ENCODE measurements at places on chromosomes 12 and 14.

DNA sequence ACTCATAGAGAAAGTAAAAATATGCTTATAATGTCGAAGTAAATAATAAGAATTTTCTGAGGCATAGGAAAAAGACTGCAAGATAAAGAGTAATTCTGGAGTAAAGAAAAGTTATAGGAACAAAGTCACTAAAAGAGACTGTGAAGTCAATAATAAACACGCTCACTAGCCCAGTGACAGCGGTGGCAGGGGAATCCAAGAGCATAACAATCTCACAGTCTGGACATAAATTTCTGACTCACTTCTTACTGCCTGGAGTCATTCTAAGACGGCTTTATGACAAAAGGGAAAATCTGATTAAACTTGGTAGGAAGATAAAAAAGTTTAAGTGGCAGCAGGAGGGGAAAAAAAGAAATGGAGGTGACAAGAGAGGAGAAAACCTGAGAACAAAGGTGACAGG, 56.4 kb upstream of the GRIP1 start:
- no peak for DNase-seq

GRCh38 chr12:65586796-65587195, 237.5 kb upstream of the HMGA2 start:
- DNase-seq, result no peak

DNA sequence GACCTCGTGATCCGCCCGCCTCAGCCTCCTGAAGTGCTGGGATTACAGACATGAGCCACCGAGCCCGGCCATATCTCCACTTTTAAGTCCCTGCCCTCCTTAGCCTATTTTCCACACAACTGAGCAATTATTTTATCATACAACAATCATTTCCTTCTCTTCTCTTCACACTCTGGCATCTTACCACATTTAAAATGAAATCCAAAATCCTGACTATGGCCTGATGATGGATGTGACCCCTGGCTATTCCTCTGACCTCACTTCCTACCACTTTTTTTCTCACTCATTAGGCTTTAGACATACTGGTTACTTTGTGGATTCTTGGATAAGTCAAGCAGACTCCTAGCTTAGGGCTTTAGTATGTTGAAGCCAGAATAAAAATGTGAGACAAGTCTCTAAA, 21.9 kb upstream of the EID3 start:
- no peak for DNase-seq

DNA sequence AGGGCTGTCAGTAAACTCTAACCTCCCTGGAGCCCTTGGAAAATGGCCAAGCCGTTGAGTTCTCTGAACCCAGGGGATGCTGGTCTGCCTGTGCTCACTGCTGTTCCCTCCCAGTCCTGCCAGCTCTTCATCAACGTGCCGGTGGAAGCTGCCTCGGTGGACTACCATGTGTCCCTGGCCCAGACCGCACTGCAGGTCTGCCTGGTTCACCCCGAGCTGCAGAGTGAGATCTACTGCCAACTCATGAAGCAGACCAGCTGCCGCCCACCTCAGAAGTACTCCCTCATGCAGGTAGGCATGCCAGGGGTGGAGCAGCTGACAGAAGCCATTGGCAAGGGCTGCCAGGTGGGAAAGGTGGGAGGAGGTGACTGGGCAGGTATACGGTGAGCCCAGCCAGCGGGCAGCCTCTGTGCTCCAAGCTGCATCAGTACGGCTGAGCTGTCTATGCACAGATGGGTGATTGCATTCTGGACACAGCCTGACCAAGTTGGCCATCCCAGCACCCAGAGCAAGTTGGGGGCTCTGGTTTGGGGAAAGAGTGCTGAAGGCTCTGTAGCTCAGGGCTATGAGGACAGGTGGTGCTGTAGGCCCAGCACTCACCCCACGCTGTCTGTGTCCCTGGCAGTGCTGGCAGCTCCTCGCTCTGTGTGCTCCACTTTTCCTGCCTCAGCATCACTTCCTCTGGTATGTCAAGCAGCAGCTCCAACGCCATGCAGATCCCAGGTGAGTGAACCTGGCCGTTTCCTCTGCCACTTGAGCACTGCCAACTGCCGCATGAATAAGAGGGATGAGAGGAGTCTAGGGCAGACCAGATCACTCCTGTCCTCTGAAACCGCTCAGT, 21.9 kb downstream of the PIGH start:
- no peak for DNase-seq

DNA sequence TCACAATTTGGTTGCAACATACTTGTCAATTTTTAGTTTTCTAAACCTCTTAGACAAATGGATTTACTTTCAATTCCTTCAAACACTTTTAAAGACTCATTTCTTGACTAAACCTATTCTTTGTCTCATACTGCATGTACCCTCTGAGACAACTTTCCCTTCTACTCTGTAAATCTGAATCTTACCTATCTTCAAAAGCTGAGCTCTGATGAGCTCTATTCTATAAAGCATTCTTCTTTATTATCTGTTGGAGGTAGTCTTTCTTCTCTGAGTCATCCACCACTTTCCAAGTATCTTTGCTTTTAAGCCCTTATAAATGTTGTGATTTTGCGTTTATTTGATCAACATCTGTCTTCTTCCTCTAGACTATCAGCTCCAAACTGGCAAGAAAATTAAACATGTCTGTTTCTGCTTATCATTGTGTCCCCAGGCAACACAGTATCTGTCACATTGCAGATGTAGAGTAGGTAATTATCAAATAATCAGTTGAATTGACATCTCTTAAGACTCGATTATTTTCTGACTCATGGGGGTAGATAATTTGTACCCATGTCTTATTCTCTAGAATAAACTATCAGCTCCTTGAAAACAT, 265.6 kb upstream of the FAR2 start:
- no peak for DNase-seq

GRCh38 chr14:103361867-103362266, 23.3 kb upstream of the MARK3 start:
- no peak for DNase-seq

- DNase-seq, result no peak
Measured at GRCh38 chr12:43318021-43318420, 234.0 kb downstream of the ADAMTS20 start.

- DNase-seq, result no peak
Measured at GRCh38 chr14:65101631-65102440, 481 bp downstream of the MAX start.

DNA sequence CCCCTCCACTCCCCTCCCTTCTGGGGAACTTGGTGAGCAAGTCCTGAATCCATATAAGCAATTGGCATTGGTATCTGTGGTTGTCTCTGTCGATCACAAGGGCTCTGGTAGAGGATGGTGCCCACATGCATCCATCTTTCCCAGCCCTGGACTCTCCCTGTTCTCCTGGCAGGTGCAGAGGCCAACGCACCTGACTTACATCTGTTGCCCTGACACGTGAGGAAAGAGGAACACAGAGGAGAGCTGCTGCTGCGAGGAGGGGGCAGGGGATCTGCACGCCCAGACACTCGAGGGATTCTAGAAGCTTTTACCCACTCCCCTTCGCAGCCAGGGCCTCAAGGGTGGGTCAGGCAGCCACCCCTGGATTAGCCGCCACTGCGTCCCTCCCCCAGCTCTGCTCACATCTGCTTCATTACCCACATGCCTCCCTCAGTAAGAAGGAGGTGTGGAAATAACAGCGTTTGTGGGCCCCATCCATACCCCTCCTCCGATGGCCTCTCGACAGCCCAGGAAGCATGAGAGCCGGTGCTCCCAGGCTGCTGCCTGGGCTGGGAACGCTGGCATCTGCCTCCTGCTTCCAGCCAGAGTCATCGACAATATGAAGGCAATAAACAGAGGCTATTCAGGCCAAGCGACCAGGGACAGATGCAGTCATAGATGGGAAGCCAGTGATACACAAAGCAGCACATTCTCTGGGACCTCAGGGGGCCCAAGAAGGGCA, 56.5 kb downstream of the KDM2B start:
- no peak for DNase-seq

GRCh38 chr12:93762059-93762719, 85.0 kb downstream of the CRADD start:
- no peak for DNase-seq

- no peak for DNase-seq
Measured at GRCh38 chr14:53569446-53569845, 387.2 kb downstream of the BMP4 start.

GRCh38 chr14:87601036-87601435, 391.9 kb downstream of the GALC start:
- DNase-seq, result no peak

- no peak for DNase-seq
Measured at GRCh38 chr12:95336387-95337067, 118.9 kb downstream of the VEZT start.

- DNase-seq, result no peak
Measured at GRCh38 chr12:62301080-62301798, 41.0 kb downstream of the USP15 start.

DNA sequence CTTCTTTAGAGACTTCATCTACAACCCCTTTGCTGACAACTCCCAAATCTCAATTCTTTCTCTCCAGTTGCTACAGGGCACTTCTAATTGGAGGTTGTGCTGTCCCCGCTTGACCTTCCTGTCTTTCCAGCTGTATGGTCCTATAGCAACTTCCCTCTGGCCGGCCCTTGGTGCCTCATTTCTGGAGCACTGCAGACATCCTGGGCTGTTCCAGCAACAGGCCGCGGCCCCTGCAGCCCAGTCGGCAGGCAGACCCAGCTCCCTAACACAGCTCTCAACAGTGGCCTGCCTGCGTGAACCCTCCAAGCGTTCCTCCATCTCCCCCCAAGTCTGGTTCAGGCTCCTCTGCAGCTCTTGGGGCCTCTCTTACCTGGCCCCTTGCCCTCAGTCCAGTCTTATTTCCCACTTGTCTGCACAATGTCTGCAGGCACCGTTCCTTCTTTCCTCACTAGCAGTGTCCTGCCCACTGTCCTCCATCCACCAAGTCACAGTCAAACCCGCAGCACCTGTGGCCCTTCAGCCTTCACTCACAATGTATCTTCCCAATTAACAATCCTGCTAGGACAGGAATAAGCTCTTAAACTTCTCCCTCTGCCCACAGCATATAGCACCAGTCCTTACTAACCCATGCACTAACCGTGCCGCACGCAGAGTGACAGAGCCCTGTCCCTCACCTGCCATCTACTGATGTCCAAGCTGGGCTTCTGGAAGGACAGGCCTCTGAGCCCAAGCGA, 1.6 kb upstream of the EML1 start:
- no peak for DNase-seq

DNA sequence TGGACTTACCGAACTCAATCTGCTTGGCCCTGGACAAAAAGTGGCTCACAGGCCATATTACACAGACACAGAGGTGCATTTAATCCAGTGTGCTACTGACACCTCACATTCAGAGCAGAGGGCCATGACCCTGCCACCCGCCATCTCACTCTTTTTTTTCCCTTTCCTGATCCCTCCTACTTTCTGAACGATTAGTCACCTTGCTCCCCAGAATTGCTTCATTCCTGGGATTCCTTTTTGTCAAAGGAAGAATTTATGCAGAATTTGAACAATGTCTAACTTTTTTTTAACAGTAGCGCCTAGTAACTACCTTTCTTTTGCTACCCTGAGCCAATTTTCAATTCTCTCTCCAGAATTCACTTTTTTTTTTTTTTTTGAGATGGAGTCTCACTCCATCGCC, 4.6 kb downstream of the PKP2 start:
- DNase-seq, result no peak

GRCh38 chr14:43140453-43140852, 1366.6 kb downstream of the FSCB start:
- no peak for DNase-seq

GRCh38 chr12:69868695-69869094, 43.7 kb downstream of the MYRFL start:
- DNase-seq, result no peak

DNA sequence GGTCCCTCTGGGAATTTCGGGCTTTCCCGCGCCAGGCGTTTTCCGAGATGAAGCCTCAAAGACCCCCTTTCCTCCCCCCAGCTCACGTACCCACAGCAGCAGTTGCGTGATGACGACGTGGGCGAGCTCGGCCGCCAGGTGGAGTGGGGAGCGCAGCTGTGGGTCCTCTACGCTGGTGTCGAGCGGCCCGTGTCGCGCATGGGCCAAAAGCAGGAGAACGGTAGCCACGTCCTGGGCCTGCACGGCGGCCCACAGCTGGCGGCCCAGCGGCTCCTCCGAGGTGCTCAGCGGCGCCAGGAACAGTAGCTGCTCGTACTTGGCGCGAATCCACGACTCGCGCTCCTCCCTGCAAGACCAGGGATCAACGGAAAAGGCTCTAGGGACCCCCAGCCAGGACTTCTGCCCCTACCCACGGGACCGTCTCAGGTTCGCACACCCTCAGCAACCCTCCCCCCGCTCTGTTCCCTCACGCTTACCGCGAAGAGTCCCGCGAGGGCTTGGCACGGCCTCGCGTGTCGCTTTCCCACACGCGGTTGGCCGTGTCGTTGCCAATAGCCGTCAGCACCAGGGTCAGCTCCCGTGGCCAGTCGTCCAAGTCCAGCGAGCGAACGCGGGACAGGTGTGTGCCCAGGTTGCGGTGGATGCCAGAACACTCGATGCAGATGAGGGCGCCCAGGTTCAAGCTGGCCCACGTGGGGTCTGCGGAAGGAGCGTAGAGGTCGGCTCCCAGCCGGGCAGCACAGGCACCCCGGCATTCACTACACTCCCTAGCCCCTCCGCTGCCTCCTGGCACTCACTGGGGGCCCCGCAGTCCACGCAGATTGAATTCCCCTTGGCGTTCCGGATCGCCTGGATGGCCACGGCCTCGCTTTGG, 11.4 kb downstream of the AGAP2 start:
- no peak for DNase-seq

DNA sequence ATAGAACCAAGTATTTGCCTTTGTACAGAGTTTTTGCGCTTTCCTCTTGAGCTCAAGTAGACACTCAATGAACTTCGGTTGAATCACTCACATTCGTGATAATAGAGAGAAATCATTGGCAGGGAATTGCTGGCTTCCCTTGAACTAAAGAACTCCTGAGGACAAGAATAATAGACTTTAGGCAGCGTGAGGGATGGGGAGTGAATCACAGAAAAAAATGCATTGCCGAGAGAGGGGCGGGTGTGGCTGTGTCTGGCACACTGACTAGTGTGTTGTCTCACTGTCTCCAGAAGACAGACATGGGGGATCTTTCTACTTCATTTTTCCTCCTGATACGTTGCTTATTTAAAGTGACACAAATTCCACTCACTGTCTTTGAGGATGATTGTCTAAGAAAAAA, 805.2 kb downstream of the BCL11B start:
- DNase-seq, result no peak

GRCh38 chr12:103780093-103780440, 61.0 kb downstream of the NT5DC3 start:
- DNase-seq, result no peak

GRCh38 chr14:104561124-104561557, 18.4 kb upstream of the C14orf180 start:
- DNase-seq, result no peak

DNA sequence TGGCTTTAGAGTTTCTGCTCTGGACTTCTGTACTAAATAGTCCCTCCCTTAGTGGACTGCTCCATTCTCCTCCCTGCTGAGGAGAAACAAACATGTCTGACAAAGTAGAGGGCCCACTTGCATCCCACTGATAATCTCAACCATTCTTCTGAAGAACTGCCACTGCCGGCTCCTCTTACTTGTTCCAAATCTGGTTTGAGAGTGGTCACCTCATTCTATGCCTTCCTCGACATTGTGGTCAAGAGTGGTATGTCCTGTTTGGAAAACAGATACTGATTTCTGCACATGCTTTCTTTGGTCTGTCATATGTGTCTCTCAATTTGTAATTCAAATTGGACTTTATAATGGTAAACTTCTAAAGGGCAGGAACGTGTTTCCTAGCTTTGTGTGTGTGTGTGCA, 36.3 kb upstream of the PLEKHA5 start:
- no peak for DNase-seq
